ENCODE measurements at places on chromosomes 16 and 17. TPM values are rescaled to one million over a fixed set of nuclear protein-coding genes. Genes with fewer than 3 reads are reported as not detected.

- no peak for DNase-seq
These were observed 47.8 kb downstream of the ARHGAP27 start for GRCh38 chr17:45384789-45385262.

GRCh38 chr17:67594115-67594880 lies 123.4 kb upstream of the NOL11 start:
- no peak for DNase-seq

- no peak for DNase-seq
These were observed 40.9 kb upstream of the JPH3 start for GRCh38 chr16:87561200-87562105.

GRCh38 chr17:69525920-69526841 lies 111.7 kb downstream of the MAP2K6 start:
- DNase-seq = no peak

DNA sequence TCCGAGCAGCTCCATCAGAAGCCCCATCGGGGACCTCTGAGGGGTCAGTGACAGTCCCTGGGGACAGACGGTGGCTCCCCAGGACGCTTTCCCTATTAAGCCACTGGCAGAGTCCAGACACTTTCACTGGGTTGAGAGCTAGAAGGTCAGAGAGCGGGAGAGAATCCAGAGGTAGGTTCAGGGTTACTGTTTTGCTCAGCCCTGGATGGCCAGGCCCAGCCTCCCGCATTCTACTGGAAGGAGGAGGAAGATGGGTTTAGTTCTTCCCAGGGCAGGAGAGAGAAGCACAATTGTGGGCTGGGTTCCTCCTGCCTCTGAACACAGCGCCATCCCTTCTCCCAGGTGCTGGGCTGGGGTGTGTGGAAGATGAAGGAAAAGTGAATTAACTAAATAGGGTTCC lies 452.8 kb downstream of the SLC39A11 start:
- no peak for DNase-seq

GRCh38 chr16:56351481-56351880 lies 73.9 kb downstream of the AMFR start:
- DNase-seq = peak; percentile 58

DNA sequence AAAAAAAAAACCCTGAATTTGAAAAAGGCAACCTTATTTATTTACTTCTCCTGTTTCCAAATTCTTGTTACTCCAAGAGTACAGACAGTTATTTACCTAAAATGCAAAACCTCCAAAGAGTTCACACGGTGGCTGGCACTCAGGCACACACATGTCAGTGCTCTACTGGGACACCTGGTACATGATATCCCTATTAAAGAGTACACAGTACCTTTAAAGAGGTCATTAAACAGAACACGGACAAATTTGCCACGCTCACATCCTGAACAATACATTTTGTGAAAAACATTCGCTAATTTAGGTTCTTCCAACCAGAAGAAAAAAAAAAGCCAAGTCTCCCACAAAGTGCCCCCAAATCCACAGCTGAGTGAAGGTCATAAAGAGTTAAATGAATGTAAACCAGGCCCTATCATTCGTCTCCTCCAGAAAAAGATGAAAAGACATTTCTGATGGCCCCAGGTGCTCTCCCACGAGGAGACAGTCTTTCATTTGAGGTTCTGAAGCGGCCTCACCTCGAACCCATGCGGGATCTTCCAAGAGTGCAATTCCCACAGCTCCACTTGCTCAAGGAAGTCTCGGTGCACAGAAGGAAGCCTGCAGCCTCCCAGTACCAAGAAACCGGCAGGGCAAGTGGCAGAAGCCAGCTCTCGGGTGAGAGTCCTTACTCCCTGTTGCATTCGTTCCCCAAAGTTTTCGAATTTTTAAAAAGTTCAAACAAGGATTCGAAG lies 993 bp downstream of the ERN1 start:
- DNase-seq = peak; percentile 58

DNA sequence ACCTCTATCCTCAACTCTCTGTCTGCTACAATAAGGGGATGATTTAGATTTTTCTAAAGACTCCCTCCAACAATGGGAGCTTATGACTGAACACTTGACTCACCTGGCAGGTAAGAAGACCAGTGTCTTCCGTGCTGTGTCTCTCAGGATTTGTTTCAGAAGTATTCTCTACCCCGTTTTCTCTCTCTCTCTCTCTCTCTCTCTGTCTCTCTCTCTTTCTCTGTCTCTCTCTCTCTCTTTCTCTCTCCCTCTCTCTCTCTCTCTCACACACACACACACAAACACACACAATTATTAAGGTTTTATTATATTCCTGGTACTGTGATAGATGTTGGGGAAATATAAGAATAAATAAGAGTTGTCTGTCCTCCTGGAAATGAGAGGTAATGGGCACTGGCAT lies 263.9 kb downstream of the TOX3 start:
- no peak for DNase-seq

- DNase-seq = no peak
These were observed 26.0 kb downstream of the PIMREG start for GRCh38 chr17:6470146-6470718.

GRCh38 chr16:17998996-17999395 lies 337.5 kb downstream of the NPIPA8 start:
- DNase-seq = no peak

DNA sequence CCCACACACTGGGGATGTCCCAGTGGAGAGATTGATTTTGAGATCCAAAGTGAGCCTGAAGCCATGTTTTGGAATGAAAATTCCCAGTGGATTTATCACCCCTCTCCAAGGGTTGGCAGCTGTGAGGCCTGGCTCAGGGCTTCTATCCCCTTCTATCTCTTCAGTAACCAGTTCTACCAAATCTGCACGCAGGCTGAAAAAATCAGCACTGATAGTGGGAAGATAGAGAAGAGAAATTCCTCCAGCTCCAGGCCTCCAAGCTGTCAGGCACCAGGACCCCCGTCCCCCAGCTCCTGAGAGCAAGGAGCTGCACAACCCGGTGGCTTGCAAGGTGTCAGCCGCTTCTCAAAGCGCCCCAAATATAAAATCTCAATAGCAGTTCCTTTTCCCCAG lies 1.0 kb downstream of the FLOT2 start:
- no peak for DNase-seq

DNA sequence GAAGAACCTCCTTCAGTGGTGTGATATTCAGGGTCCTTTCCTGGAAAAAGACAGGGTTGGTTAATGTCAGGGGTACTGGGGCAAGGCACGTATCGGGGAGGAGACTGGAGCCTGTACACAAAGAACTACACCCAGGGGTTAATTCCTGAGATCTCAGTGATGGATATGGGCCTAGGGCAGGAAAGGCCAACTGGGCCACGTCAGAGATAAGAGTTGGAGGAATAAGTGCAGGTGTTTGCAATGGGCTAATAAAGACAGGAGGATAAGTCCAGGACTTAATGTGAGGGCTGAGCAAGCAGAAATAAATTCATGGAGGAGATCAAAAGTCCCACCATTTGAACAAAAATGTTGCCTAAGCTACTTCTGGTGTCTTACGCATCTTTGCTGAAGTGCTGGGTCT lies 10.4 kb upstream of the HERPUD1 start:
- DNase-seq = no peak

DNA sequence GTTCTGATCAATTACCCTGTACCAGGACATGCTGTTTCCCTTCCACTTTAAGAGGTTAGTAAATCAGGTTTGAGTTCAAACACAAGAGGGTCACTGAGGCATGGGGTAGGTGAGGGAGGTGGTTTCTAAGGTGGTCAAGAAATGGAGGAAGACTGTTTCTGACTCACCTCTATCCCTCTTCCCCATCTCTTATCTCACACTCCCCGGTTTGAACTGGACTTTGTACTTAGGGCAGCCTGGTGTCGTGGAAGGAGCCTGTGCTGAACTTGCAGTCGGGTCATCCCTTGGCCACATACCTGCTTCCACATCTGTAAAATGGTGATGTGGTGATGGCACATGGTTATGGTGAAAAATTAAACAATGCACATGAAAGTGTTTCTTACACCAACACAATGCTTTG lies 17.2 kb upstream of the TMEM98 start:
- DNase-seq = no peak

Gene FAAP100
- 20.9 TPM for total RNA-seq

Gene CCL7
- total RNA-seq = not detected

Gene WNT9B
- total RNA-seq = 0.57 TPM

Gene TMEM98
- total RNA-seq = 39.3 TPM

Gene HSD17B1
- total RNA-seq = 0.62 TPM
